ENCODE measurements at places on chromosomes 6 and 20.
A peak's percentile ranks its signal among the peaks of the same experiment; 100 is the strongest.

- DNase-seq: no peak
These were observed 51.9 kb upstream of the MCUR1 start for GRCh38 chr6:13866301-13866700.

GRCh38 chr6:39923861-39924260 lies 10.4 kb downstream of the MOCS1 start:
- DNase-seq: no peak

- DNase-seq: no peak
These were observed 20.8 kb upstream of the MLN start for GRCh38 chr6:33824461-33825154.

DNA sequence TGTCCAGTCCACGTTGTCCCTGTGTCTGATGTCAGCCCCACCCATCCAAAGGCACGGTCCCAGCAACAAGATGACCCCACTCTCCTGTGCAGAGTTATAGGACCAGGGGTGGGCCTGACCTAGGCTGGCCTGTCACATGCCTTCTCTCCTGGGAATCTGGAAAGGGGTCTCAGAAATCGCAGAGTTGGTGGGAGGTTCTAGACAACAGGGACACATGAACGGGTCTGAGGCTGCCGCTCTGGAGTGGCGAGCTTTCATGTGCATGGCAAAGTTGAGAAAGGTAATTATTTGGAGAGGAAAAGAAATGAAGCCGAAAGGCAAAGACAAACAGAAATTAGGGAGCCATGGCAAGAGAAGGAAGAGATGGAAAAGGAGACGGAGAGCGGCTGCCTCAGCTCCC lies 29.5 kb downstream of the BFSP1 start:
- no peak for DNase-seq

- no peak for DNase-seq
These were observed 104.7 kb upstream of the PMEPA1 start for GRCh38 chr20:57814529-57814928.

DNA sequence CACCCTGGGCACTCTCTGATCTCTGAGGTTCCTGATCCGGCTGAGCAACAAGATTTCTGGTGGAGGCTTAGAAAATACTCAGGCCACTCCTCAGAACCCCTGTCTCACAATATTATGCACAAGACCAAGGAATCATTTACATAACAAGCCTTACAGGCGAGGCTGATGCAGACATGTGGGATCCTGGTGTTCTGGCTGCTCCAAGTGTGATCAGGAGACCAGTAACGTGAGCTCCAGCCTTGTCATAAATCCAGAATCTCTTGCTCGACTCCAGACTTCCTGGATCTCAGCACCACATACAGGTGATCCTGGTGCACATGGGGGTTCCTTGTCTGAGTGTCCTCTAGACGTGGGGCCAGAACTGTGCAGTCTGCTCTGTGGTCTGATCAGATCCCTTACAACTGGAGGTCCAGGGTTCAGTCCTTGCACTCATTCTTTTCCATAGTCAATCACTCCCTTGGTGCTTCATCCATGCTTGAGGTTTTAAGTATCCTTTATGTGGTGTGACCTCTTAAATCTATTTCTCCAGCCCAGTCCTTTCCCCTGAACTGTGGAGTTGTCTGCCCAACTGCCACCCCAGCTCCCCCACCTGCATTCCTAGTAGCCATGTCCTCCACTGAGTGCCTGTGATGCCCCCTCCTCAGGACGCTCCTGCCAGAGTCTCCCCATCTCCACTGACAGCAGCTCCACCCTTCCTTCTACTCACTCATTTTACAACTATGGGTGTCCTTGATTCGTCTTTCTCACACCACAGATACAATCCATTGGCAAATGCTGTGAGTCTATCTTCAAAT lies 5.1 kb downstream of the HLA-C start:
- no peak for DNase-seq

- DNase-seq: no peak
These were observed 142.9 kb upstream of the OLIG3 start for GRCh38 chr6:137637121-137637520.

DNA sequence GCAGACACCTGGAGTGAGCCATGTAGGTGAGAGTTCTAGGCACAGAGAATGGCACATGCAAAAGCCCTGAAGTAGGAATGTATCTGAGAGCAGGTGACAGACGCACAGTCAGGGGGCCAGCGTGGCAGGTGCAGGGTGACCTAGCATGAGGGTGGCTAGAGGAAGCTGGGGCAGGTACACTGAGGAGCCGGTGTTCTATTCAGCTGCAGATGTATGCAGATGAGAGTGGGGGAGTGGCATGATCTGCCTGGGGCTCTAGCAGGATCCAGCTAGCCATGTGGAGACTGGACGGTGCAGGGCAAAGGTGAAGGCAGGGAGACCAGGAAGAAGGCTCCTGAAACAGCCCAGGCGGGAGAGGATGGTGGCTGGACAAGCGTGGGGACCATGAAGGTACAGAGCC lies 10.7 kb downstream of the PEDS1 start:
- DNase-seq: no peak

- no peak for DNase-seq
These were observed 121.3 kb downstream of the VEGFA start for GRCh38 chr6:43891072-43891870.

DNA sequence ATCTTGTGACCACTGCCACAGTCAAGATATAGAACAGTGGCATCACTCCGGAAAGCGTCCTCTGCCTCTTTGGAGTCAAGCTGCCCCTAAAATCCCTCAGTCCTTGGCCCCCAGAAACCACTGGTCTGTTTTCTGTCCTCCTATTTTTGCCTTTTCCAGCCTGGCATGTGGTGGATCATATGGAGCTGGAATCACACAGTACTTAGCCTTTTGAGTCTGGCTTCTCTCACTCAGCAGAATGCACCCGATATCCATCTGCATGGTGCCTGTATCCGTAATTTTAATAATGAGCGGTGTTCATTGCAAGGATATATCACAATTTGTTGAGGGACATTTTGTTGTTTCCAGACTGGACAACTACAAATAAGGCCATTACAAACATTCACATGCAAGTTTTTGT lies 49.0 kb upstream of the STX16 start:
- DNase-seq: no peak

DNA sequence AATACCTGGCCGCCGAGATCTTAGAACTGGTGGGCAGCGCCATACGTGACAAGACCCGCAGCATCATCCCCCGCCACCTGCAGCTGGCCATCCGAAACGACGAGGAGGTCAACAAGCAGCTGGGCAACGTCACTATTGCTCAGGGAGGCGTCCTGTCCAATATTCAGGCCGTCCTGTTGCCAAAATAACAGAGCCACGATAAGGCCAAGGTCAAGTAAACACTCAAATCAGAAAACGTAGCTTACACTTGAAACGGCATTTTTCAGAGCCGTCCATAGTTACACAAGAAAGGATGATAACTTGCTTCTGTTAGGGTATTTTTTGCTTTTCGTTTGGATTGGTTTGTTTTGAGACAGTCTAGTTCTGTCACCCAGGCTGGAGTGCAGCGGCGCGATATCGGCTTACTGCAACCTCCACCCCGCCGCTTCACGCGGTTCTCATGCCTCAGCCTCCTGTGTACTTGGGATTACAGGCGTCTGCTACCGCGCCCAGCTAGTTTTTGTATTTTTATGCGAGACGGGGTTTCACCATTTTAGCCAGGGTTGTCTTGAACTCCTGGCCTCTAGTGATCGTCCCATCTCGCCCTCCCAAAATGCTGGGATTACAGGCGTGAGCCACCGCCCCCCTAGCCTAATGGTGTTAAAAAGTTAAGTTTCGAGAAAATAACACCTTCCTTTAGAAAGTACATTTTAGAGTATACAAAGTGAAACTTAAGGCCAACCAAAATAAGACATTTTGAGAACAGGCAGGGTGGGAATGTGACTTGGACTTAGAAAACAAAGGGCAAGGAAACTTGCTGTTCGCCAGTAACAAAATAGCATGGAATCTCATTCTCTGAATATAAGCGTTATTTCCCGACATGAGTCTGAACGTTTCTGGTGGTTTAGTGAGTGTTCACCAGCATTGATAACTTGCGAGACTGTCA lies 42.8 kb upstream of the HFE start:
- peak; percentile 33 for DNase-seq

DNA sequence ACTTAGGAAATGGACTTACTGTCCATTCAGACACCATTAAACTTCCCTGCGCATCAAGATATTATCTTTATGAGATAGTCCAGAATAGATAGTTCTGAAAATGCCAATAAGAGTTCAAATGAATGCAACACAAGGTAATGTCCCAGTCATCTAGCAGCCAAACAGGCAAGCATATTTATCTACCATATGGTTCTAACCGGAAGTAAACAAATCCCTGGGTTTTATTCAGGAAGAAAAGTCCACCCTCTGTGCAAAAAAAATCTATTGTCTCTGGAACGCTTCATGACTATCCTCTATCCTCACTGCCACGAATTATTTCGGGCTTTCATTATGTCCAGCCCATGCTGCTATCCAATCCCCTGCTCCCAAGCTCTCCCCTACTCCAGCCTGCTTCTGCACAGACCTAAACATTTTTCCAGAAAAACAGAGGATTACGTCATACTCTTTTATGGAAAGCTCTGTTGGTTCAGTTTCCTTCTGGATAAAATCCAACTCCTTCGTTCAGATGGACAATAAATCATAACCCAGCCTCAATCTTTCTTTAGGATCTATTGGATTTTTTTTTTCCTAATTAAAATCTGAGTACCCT lies 11.4 kb downstream of the PPIL6 start:
- DNase-seq: no peak

DNA sequence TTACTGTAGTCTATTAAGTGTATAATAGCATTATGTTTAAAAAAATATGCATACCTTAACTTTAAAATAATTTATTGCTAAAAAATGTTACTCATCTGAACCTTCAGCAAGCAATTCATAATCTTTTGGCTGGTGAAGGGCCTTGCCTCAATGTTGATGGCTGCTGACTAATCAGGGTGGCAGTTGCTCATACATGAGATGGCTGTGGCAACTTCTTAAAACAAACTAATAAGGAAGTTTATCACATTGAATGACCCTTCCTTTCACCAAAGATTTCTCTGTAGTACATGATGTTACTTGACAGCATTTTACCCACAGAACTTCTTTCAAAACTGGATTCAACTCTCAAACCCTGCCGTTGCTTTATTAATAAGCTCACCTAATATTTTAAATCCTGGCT lies 84.0 kb downstream of the TASP1 start:
- DNase-seq: no peak

DNA sequence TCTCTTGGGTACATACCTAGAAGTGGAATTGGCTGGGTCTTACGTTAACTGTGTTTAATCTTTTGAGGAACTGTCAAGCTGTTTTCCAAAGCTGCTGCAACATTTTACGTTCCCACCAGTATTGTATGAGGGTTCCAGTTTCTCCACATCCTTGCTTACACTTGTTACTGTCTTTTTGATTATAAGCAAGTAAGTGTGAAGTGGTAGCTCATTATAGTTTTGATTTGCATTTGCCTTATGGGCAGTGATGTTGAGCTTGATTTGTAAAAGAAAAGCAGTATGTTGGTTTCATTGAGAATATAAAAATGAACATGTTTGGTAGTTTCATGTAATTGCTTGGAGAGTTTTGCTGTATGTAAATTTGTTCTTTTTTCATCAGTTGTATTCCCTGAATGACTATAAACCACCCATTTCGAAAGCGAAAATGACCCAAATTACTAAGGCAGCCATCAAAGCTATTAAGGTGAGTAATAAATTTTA lies 40.4 kb downstream of the SCAF8 start:
- no peak for DNase-seq

DNA sequence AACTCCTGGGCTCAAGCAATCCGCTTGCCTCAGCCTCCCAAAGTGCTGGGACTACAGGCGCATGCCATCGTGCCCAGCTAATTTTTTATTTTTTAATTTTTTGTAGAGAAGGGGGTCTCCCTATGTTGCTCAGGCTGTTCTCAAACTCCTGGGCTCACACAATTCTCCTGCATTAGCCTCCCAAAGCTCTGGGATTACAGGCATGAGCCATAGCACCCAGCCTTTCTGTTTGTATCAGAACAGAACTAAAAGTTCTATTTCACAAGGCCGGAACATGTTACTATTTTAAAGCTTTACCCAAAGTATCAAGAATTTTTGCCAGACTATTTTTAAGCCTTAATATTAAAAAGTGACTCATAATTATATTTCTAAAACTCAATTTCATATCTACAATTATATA lies 42.4 kb downstream of the NDRG3 start:
- DNase-seq: no peak

GRCh38 chr20:50054626-50055511 lies 58.1 kb downstream of the UBE2V1 start:
- no peak for DNase-seq

DNA sequence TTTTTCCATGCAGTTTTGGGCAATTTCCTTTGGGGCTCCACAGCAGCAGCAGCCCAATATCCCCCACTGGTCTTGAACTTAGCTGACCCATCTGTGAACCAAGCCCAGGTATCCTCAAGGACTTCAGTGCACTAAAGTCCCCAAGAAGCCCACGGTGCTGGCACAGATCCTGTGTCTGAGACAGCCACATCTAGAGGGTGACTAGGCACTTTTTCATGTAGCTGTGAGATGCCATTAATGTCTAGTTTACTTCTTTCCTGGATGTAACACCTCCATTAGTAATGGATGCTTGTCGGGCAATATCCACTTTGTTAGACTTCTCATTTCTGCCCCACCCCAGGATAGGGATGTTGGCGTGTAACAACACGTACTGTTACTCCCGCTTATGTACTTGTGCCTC lies 176.2 kb upstream of the PROKR2 start:
- no peak for DNase-seq

GRCh38 chr6:81934936-81935335 lies 182.5 kb upstream of the TENT5A start:
- DNase-seq: no peak

DNA sequence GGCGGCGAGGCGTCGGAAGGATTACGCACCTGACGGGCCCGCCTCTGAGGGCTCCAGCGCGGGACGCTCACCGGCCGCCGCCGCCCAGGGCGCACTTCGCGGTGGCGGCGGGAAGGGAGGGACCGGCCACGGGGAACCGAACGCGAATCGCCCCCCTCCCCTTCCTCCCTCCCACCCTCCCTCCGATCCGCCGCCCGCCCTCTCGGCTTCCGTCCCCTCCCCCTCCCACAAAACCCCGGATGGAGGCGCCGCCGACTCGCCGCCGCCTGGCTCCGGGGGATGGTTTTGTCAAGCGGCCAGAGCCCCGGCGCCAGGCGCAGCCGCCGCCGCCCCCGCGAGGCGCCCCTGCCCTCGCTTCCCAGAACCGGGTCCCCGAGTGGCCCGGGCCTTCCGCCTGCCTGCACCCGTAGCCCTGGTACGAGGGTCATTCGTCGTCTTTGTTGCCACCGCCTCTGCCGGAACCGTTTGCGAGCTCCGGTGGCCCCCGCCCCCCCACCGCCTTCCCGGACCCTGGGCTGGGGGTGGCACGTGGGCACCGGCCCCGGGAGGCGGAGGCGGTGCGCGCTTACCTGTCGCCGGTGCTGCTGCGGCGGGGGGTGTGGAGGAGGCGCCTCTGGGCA lies 398 bp downstream of the ZBTB2 start:
- DNase-seq: peak; percentile 83

- no peak for DNase-seq
These were observed 43.7 kb upstream of the MEI4 start for GRCh38 chr6:77609106-77609505.
